ENCODE measurements at places on chromosomes 3 and 15. TPM values are rescaled to one million over a fixed set of nuclear protein-coding genes. Genes with fewer than 3 reads are reported as not detected.

GRCh38 chr3:66629150-66629981 is 128.5 kb upstream of the LRIG1 start:
- no peak for DNase-seq

GRCh38 chr15:40070166-40070557 is 31.2 kb upstream of the SRP14 start:
- DNase-seq = no peak

DNA sequence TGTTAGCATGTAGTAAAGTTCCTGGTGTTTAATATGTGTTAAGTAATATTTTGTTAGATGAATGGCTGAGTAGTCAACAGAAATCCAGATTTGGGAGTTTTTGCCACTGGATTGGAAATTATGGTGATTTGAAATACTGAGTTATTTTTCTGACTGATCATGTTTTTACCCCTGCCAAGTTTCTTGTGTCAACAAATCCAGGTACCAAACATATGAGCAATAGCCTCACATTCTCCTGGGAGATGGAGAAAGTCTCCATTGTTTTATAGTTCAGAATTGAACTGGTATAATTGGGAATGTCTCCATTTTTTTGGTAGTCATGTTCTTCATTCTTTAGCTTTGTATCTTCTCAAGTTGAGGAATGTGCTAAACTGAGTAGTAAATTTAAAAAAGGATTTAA is 767.2 kb upstream of the LMCD1 start:
- no peak for DNase-seq

DNA sequence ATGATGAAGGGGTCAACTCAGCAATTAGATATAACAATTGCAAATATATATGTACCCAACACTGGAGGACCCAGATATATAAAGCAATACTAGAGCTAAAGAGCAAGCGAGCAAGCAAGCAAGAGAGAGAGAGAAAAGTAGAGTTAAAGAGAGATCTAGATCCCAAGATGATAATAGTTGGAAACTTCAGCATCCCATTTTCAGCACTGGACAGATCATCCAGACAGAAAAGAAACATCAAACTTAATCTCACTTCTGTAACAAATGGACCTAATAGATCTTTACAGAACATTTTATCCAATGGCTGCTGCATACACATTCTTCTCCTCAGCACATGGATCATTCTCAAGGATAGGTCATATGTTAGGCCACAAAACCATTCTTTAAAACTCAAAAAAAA is 23.2 kb downstream of the PEAK1 start:
- no peak for DNase-seq

- no peak for DNase-seq
Measured at GRCh38 chr3:183070892-183071291, 28.4 kb downstream of the MCCC1 start.

- no peak for DNase-seq
Measured at GRCh38 chr3:43613976-43614375, 7.8 kb downstream of the ANO10 start.

GRCh38 chr15:62279041-62279440 is 114.0 kb upstream of the C2CD4B start:
- no peak for DNase-seq

DNA sequence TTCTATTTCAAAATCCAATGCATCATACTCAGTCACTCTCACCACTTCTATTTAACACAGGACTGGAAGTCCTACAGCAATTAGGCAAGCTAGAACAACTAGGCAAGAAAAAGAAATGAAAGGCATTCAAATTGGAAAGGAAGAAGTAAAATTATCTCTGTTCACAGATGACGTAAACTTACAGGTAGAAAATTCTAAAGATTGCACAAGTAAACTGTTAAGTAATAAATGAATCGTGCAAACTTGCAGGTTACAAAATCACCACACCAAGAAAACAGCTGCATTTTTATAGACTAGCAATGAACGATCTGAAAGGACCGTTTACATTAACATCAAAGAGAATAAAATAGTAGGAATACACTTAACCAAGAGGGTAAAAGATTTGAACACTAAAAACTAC is 36.2 kb downstream of the CHST2 start:
- DNase-seq = no peak

GRCh38 chr15:39273717-39274411 is 307.0 kb upstream of the THBS1 start:
- no peak for DNase-seq

DNA sequence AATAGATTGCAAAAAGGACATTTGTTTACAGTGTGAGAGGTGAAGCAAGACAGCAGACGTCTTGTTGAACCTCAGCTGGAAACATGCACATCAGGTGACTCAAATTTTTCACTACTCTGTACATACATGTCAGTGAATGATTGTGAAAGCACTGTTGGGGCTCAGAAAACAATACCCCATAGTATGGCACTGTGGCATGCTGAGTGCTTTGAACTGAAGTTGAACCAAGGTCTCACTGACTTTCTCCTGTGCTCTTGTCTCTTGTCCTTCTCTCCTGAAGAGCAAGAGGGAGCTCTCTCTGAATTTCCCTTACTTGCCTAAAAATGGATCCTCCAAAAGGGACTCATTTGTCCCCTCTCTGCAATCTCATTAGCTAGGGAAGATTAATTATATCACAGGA is 24.5 kb upstream of the NEDD4 start:
- no peak for DNase-seq

GRCh38 chr3:157354722-157355121 is 81.9 kb upstream of the PTX3 start:
- DNase-seq = no peak

GRCh38 chr3:159861369-159861987 is 127.2 kb upstream of the IL12A start:
- DNase-seq = no peak

The ADIPOQ gene
- 5.8 TPM for total RNA-seq

The HTR3E gene
- 1.2 TPM for total RNA-seq

The IGSF10 gene
- 1.2 TPM for total RNA-seq

The ARHGAP31 gene
- total RNA-seq = 12.9 TPM

The PIF1 gene
- total RNA-seq = 3.5 TPM

The DAPK2 gene
- 64.6 TPM for total RNA-seq

The PATL2 gene
- 11.0 TPM for total RNA-seq
